ENCODE measurements at places on chromosomes 5 and 9. TPM values are rescaled to one million over a fixed set of nuclear protein-coding genes. Genes with fewer than 3 reads are reported as not detected.

DNA sequence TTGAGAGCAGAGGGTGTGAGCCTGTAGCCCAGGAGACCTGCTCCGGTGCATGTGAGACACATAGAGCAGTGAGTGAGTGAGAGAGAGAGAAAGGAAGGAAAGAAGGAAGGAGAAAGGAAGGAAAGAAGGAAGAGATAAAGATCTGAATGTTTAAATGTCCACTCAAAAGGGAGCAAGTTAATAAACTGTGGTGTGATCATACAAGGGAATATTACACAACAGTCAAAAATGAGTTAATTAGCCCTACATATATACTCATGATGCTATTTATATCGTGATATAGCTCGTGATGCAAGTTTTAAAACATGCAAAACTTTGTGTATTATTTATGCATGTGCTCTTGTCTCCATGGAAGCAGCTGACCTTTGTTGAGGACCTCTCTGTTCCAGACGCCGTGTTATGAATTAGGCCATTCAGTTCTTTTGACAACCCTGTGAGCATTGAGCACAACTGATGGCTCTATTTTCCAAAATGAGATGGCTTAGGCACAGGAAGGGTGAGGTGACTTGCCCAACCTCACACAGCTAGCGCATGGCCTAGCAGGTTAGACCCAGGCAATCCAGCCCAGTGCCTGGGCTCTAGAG is 70.6 kb downstream of the HMCN2 start:
- no peaks in the 10 kb centered on the region for H3K27me3 ChIP-seq
- H3K4me3 ChIP-seq = no peak overlapping the region
- H3K27ac ChIP-seq = no peak overlapping the region
- no peaks in the 10 kb centered on the region for H3K36me3 ChIP-seq

DNA sequence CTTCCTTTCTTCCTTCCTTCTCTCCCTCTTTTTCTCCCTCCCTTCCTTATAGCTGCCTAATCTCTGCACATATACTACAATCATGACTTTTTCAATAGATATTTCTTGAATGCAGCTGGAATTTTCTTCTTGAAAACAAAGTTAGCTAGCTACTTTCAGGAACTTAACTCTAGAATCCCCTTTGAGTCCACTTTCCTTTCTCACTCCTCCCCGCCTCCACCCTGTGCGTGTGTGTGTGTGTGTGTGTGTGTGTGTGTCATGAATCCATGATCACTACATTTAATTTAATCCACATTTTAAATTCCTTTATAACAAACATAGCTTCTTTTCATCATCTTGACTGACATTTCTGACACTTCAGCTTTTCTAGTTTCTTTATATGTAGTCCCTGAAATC is 167.5 kb upstream of the KLF9 start:
- H3K4me1 ChIP-seq = no peaks in the 10 kb centered on the region
- H3K27ac ChIP-seq = no peak overlapping the region
- H3K36me3 ChIP-seq = no peaks in the 10 kb centered on the region
- H3K4me3 ChIP-seq = no peak overlapping the region
- H3K27me3 ChIP-seq = peaks cover 18% of the 10 kb centered on the region

- no peaks in the 10 kb centered on the region for H3K27me3 ChIP-seq
- no peak for DNase-seq
- H3K4me3 ChIP-seq = no peak overlapping the region
Measured at GRCh38 chr9:12060067-12060466, 633.1 kb upstream of the TYRP1 start.

DNA sequence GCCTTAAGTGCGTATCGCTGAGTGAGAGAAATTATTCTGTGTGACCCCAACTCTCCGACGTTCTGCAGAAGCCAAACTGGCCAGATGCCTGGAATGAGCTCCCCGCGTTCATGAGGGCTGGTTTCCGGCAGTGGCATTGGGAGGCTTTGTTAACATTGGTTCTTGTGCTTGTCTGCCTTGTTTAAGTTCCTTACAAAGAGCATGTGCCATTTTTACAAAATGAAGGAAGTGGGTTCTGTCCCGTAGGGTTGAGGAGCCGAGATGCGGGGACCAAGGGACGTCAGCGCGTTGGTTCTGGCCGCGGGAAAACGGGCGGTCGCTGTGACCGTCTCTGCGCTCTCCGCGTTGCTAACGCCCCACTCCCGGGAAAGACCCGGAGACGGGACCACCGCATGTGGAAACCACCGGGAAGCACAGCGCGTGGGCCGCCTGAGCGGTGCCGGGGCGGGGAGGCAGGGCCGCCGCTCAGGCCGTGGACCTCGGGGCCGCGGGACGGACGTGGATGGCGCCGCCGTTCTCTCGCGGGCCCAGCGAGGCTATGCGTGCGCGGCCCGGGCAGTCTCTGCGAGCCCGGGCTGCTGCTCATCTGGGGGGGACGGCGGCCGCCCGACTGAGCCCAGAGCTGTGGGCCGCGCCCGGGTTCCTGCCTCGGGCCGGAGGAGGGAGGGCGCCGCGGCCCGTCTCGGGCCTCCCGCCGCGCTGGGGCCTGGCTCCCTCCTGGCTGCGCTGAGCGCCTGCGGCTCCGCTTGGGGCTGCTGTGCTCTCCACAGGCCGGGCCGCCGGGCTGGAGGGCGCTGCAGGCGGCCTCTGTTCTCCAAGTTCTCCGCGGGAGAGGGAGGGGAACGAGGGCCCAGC is 13.4 kb downstream of the RABL6 start:
- no peak overlapping the region for H3K27ac ChIP-seq
- no peak for DNase-seq

DNA sequence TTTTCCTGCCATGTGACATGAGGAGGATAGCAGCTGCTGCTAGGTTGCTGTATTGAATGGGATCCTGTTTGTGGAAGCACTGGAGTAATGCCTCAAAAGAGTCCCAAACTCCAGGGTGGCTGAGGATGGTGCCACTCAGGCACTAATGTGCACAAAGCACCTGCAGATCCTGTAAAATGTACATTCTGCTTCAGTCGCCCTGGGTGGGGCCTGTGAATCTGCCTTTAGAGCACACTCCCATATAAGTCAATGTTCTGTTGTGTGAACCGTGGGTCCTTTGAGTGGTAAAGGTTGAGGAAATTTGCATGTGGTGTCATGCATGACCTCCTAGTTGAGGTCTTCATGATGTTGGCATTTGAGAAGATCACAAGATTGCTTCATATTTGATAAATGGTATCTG is 31.6 kb upstream of the ANKRD18A start:
- H3K27ac ChIP-seq = no peak overlapping the region
- no peaks in the 10 kb centered on the region for H3K4me1 ChIP-seq
- DNase-seq = no peak
- no peak overlapping the region for H3K4me3 ChIP-seq
- no peaks in the 10 kb centered on the region for H3K27me3 ChIP-seq

DNA sequence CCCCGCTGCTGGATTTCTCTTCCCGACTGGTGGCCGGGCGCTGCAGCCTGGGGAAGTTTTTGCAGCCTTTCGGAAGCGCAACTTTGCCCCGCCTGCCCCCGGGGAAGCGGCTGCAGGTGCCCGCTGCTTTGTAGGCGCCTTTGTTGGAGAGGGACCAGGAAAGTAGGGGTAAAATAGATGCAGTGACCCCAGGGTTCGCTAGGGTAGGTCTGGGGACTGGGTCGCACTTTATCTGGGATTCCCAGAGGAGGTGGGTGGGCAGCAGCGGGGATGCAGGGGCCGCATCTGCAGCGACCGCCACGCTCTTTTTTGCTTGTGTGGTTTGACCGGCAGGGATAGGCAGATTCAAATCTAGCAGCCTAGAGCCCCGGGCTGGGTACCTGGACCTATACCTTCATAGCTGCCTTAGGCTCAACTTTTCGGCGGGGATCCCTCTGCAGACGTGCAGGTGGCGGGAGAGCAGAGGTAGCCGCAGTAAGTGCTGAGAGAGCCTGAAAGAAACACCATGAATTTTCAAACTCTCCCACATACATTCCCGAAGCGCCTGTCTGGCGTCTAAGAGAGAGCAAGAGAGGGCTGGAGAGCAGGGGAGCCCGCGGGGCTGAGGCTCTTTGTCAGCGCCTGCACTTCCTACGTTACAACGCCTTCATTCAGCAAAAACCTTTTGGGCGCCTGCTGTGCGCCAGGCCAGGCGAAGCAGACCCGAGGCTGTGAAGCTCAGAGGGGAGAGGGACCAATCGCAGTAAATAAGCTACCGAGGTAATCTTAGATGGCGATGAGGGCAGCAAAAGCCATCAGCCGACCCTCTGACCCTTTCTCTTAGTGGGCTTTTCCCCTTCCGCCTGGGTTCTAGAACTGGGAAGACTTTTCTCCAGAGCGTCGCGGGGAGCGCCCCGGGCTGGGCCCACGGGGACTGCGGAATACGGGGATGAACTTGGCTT is 642 bp downstream of the SV2C start:
- H3K4me1 ChIP-seq = no peaks in the 10 kb centered on the region
- H3K27ac ChIP-seq = no peak overlapping the region
- H3K4me3 ChIP-seq = 0 out of 2 replicates have a peak overlapping the region, but pooled peaks have one; percentile 27
- no peak for DNase-seq

DNA sequence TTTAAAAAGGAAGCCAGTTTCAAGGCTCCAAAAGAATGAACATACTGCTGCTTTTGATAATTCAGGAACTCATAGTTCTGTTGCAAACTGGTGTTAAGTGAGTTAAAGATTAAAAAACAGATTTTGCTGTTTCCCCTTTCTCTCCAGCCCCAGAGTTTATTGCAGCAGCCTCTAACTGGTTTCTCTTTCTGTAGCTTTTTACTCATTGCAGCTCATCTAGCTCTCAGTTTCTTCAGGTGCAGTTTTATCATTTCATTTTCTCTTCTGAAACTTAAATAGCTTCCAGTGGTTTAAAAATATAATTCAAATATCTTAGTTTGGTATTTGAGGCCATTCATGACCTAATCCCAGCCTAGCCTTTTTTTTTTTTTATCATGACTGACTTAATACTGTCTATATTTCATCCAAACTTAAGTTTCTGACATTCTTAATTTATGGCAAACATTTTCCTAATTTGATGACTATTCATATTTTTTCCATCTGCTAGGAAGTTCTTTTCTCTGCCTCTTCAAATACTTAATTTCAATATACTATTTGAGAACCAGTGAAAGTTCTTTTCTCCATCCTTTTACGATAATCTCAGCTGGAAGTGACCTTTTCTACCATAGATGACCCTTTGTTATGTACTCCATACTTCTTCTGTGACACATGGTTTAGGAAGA is 252.7 kb upstream of the GRIA1 start:
- H3K4me1 ChIP-seq = no peaks in the 10 kb centered on the region
- no peaks in the 10 kb centered on the region for H3K36me3 ChIP-seq
- H3K27ac ChIP-seq = no peak overlapping the region
- H3K4me3 ChIP-seq = no peak overlapping the region
- no peaks in the 10 kb centered on the region for H3K27me3 ChIP-seq
- DNase-seq = no peak

GRCh38 chr5:88398316-88398715 is 129.7 kb upstream of the TMEM161B start:
- no peaks in the 10 kb centered on the region for H3K36me3 ChIP-seq
- H3K4me3 ChIP-seq = no peak overlapping the region
- H3K27ac ChIP-seq = no peak overlapping the region
- H3K4me1 ChIP-seq = no peaks in the 10 kb centered on the region

DNA sequence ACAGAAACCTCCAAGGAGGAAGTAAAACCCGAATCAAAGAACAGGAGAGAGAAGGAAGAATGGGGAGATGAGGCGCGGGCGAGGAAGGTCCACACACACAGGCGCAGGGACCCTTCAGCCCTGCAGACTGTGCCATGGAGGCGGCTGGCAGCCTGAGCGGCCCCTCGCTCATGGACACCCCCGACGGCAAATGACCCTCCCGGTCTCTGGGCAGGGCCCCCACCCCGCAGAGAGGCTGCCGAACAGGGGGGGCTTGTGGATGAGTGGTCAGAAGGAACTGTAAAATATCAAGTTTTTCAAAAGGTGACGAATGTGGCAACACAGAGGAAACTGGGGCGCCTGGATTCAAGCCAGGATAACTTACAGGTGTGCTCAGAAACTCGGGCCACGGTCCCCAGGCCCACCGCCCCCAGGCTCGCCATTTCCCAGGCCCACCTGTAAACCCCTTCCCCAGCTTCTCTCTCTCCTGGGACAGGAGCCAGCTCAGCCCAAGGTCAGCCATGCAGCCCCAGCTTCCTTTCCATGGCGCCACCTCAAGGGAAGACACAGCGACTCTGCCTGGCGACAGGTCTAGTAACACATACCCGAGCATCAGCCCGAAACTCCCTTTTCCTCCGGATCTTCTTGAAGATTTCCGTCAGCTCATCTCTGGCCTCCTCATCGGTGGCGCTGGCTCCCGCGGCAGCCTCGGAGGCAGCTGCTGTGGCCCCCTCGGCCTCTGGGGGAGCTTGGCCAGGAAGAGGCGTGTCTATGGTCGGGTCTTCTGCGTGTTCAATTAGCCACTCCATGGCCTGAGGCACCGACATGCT is 16.5 kb downstream of the UBAC1 start:
- no peaks in the 10 kb centered on the region for H3K4me1 ChIP-seq
- H3K36me3 ChIP-seq = no peaks in the 10 kb centered on the region
- no peak overlapping the region for H3K4me3 ChIP-seq
- no peaks in the 10 kb centered on the region for H3K27me3 ChIP-seq

- no peak overlapping the region for H3K4me3 ChIP-seq
- H3K4me1 ChIP-seq = no peaks in the 10 kb centered on the region
- H3K27me3 ChIP-seq = no peaks in the 10 kb centered on the region
- no peaks in the 10 kb centered on the region for H3K36me3 ChIP-seq
Measured at GRCh38 chr5:15844253-15844652, 335.3 kb downstream of the MARCHF11 start.

TSLP gene
- not detected for total RNA-seq

UNC13B gene
- 10.4 TPM for total RNA-seq

TXNDC8 gene
- total RNA-seq = not detected

CCDC171 gene
- total RNA-seq = 1.7 TPM

ZNF883 gene
- total RNA-seq = not detected

HOMER1 gene
- 9.1 TPM for total RNA-seq

All from PC-3 (cell line).